MV-4-11 (cell line): ENCODE measurements at places on chromosomes 3 and 15.

DNA sequence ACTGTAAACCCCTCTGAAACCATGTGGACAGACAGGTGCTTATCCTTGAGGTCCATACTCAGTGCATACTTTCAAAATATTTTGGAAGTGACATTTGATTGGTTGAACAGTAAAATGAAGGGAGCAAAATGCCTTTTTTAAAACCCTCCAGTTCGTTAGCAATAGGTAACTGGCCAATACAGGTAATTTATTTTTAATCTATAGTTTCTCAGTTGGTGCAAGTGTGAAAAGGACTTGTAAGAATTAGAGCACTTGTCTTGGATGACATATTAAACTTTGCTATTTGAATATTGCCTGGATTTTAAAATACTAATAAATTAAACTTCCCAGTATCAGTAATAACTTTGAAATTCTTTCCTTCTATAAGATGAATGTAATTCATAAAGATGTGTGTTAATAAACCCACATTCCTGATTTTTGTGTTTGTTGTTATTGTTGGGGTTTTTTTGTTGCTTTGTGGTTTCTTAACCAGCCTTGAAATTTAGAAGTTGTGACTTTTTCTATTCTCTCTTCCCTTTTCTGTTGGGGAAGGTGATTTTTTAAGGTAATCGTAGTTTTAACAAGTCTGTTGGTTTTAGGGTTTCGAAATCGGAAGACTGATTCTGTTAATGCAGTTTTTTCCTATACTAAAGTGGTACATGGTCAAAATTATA, 90.0 kb downstream of the STT3B start:
- no peak for DNase-seq

- peak; percentile 95 for DNase-seq
Observed at GRCh38 chr3:189276444-189277219, 104.9 kb downstream of the TPRG1 start.

DNA sequence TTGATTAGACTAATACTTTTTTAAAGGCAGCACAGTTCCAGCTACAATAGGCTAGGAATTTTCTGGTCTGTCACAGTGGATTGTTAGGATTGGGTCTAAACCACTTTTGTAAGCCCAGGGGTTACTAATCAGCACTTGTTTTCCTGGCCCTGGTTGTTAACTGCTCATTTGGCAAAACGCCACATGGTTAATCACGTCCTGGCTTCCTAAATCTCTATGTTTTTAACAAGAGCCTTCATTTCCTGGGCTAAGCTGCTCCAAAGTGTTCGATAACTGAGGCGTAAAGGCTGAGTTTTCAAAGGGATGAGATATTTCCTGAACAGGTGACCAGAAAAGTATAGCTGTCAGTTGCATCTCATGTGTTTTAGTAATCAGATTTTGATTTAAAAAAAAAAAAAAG, 38.9 kb upstream of the CLRN1 start:
- no peak for DNase-seq

DNA sequence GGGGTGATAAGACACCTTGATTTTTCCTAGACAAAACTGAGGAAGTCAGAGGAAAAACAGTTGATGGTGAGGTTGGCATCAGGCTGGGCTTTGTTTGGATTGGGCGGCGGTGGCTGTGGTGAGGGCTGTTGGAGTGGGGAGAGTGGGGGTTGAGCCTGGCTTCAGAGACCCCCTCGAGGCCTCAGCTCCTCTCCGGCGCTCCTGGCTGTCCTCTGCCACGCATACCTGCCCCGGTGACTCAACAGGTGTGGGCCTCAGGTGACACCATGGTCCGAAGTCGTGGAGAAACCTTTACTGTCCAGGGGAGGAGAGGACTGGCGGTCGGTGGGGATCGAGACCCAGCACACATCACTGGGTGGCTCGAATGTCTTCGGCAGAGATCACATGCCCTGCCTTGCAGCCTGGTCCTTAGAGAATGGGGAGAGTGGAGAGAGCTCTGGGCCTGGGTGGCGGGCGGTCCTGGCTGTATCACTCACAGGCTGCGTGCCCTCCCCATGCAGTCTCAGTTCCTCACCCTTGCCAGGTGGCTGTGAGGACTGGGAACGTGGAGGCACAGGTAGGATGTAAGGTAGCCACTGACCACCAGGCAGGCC, 2.6 kb downstream of the APBA2 start:
- no peak for DNase-seq
